ENCODE measurements at places on chromosomes 6 and 20.

DNA sequence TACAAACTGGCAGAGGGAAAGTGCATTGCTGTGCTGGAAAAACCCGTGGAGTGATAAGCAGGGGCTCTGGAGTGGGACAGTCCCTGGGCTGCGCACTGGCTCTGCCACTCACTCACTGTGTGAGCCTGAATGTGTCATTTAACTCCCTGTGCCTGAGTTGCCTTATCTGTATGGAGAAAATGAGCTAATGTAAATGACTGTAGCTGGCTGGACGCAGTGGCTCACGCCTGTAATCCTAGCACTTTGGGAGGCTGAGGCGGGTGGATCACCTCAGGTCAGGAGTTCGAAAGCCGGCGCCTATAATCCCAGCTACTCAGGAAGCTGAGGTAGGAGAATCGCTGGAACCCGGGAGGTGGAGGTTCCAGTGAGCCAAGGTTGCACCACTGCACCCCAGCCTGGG is 18.4 kb upstream of the RPN2 start:
- DNase-seq, result no peak

- DNase-seq, result no peak
These were observed 33.3 kb downstream of the PTPRK start for GRCh38 chr6:128487055-128487454.

GRCh38 chr20:44961870-44962267 is 1.7 kb upstream of the TOMM34 start:
- DNase-seq, result no peak

DNA sequence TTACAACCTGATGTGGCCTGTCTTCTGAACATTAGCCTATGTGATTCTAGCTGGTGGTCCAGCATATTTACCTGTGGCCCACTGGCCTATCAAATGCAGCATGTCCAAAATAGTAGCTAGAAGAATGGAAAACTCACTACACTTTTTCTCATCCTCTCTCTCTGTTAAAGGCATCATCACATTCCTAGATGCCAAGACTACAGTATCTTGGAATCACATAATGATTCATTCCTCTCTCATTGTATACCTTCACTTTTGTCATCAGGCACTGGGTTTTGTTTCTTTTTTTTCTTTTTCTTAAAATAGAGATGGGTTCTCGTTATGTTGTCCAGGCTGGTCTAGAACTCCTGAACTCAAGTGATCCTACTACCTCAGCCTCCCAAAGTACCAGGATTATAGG is 45.0 kb downstream of the FAM83B start:
- DNase-seq, result no peak

- no peak for DNase-seq
These were observed 149.7 kb downstream of the MRPL14 start for GRCh38 chr6:43977404-43978111.

DNA sequence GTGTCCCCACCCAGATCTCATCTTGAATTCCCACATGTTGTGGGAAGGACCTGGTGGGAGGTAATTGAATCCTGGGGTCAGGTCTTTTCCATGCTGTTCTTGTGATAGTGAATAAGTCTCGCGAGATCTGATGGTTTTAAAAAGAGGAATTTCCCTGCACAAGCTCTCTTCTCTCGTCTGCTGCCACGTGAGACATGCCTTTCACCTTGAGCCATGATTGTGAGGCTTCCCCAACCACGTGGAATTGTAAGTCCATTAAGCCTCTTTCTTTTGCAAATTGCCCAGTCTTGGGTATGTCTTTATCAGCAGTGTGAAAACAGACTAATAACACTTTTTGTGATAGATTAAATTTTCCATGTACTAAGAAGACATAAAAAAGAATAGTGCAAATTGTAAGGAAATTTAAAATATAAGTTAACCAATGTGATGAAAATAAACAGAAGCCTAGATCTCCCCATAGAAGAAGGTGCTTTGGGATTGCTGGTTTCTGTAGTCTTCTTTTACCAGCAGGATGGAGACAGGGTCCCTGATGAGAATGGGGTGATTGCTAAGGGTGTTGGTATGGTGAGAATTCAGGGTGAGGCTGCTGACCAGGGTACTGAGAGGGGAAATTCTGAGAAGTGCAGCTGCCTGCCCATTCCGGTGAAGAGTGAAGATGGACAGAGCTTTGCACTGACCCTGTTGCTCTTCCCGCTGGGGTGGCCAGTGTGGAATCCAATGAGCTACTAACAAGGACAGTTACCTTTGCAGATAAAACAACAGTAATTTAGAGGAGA is 50.7 kb downstream of the BMP2 start:
- no peak for DNase-seq

GRCh38 chr20:57505979-57506378 is 19.0 kb downstream of the CTCFL start:
- DNase-seq, result no peak

- DNase-seq, result no peak
These were observed 37.4 kb upstream of the TBXT start for GRCh38 chr6:166204852-166205650.

DNA sequence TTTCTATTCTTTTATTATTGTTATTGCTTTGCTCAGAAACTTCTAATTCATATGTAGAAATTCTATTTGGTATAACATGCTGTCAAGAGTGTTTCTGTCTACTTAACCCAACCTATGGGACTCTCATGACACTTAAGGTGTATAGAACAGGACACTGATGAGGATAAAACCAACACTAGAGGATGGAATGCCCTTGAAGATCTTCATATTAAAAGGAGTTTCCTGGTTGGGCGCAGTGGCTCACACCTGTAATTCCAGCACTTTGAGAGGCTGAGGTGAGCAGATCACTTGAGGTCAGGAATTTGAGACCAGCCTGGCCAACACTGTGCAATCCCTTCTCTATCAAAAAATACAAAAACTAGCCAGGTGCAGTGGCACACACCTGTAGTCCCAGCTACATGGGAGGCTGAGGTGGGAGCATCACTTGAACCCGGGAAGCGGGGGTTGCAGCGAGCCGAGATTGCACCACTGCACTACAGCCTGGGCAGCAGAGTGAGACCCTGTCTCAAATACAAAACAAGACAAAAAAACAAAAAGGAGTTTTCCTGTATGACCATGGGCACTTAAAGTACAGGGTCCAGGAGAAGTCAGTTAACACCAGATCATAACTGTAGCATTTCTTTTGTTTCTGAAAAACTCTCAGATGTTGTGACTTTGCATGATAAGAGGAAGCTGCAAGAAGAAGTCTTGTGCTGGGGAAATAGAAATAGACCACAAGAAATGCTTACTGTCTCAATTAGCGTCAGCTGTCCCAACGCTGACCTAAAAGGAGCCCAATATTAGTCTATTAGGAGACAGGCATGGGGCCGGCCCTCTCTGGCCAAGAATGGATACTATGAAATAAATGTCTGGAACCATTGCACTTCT is 38.9 kb upstream of the CD2AP start:
- DNase-seq, result no peak

DNA sequence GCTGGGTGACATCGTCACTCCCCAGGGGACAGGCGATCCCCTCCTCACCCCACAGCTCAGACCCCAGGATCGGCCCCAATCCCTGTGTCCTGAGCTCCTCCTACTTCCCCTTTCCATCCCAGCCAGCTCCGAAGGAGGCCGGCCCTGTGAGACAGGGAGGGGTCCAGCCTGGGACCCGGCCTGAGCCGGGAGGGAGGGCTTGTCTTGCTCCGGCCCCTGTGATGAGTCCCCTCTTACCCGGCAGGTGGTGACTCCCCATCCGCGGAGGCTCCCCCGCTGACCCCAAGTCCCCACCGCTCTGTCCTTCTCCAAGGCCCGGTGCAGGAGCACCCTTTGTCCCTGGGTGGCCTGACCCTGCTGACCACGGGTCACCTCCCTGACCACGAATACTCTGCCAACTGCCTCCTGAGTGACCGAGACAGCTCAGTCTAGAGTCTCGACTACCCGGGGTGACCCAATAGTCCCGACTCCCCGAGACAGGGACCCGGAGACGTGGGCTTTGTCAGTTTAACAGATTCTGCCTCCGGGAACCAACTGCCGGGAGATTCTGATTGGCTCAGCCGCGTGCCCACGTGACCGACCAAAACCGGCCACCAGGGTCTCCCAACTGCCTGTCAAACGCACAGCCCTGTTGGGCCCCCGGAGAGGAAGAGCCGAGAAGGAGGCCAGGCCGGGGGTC is 187.4 kb upstream of the PROKR2 start:
- DNase-seq, result no peak

DNA sequence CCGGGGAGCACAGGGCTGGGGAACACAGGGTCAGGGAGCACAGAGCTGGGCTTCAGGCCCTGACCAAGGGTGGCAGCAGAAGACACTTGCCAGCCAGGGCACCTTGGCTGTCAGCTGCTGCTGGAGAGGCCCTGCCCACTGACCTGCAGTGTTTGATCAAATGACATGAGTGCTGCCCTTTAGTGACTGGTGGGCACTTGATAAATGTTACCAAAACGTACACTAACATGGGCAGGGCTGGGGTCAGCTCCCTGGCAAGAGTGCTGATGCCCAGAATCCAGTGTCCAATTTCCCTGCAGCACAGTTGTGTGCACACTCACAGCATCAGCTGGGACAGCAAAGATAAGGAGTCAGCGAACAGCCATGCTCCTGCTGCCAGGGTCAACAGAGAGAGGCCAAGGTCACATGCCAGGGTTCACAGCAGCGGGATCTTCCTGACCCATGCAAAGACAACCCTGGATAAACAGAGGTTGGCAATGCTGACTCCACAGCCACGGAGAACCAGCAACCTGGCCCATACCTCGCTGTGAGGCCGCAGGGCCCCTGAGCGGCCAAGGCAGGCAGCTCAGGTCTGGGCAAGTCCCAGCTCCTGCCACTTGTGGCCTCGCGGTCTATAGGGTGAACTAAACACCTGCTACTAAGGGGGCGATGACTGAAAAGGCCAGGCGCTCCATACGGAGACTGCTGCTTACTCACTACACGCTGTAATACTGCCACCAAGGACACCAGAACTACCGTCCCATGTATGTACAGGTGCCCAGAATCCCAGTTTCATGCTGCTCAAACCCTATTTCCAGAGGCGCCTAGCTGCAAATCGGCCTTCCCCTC is 46.3 kb downstream of the NINL start:
- DNase-seq, result no peak
